ENCODE measurements at places on chromosomes 7 and 10. TPM values are rescaled to one million over a fixed set of nuclear protein-coding genes. Genes with fewer than 3 reads are reported as not detected.

Gene VPS26A
- polyA plus RNA-seq = 33.1 TPM

Gene MAGI2
- 0.67 TPM for polyA plus RNA-seq

Gene BPGM
- 9.5 TPM for polyA plus RNA-seq

Gene LLCFC1
- polyA plus RNA-seq = not detected

Gene GPR15LG
- 273 TPM for polyA plus RNA-seq

Gene ELOVL3
- not detected for polyA plus RNA-seq

Gene CYP26A1
- polyA plus RNA-seq = not detected

Gene TFPI2
- polyA plus RNA-seq = 0.39 TPM

Gene DPYSL4
- polyA plus RNA-seq = 0.52 TPM

Gene NACAD
- polyA plus RNA-seq = 0.37 TPM

Gene LZTS2
- polyA plus RNA-seq = 34.9 TPM

Gene ANKRD30A
- polyA plus RNA-seq = not detected

Gene GATA3
- 0.31 TPM for polyA plus RNA-seq

Gene HOXA11
- not detected for polyA plus RNA-seq

Gene C10orf105
- polyA plus RNA-seq = 0.02 TPM

Gene AKR1C8
- not detected for polyA plus RNA-seq

Gene WDR86
- polyA plus RNA-seq = 0.28 TPM

Gene MMD2
- polyA plus RNA-seq = not detected

Gene CH25H
- 2.8 TPM for polyA plus RNA-seq

Gene LIPK
- polyA plus RNA-seq = 0.12 TPM

Gene TSPAN13
- 13.6 TPM for polyA plus RNA-seq

Gene MRC1
- polyA plus RNA-seq = 1.0 TPM

Gene IGF2BP3
- polyA plus RNA-seq = 2.5 TPM

Gene TMEM139
- polyA plus RNA-seq = 0.41 TPM

Gene CTNNA3
- 0.10 TPM for polyA plus RNA-seq

Gene ZNF107
- 2.5 TPM for polyA plus RNA-seq

Gene CCDC172
- not detected for polyA plus RNA-seq

Gene BUB3
- polyA plus RNA-seq = 18.9 TPM

Gene POR
- polyA plus RNA-seq = 94.5 TPM

Gene ASB10
- polyA plus RNA-seq = 0.01 TPM

Gene EFCAB10
- polyA plus RNA-seq = not detected

Gene DLX6
- polyA plus RNA-seq = 0.06 TPM

Gene CASP2
- 6.6 TPM for polyA plus RNA-seq

Gene BTBD16
- polyA plus RNA-seq = 0.04 TPM

Gene INMT
- polyA plus RNA-seq = 4.5 TPM

Gene HHEX
- 3.4 TPM for polyA plus RNA-seq

Gene C7orf33
- not detected for polyA plus RNA-seq

Gene AVL9
- 9.2 TPM for polyA plus RNA-seq

Gene TRPV5
- not detected for polyA plus RNA-seq

Gene GIMAP7
- polyA plus RNA-seq = 8.0 TPM

Gene IL6
- 0.22 TPM for polyA plus RNA-seq

Gene CALCR
- polyA plus RNA-seq = 0.01 TPM

Gene ZNF138
- 6.9 TPM for polyA plus RNA-seq

Gene SMO
- polyA plus RNA-seq = 10.8 TPM

Gene HOXA3
- 4.3 TPM for polyA plus RNA-seq

Gene HTR5A
- not detected for polyA plus RNA-seq

Measured in esophagus (tissue), 2 donors.